ENCODE measurements at places on chromosomes 12 and 14.

- no peak for DNase-seq
Measured at GRCh38 chr12:131249246-131250027, 295.7 kb downstream of the ADGRD1 start.

- DNase-seq: no peak
Measured at GRCh38 chr12:100267603-100268281, 765 bp downstream of the SCYL2 start.

DNA sequence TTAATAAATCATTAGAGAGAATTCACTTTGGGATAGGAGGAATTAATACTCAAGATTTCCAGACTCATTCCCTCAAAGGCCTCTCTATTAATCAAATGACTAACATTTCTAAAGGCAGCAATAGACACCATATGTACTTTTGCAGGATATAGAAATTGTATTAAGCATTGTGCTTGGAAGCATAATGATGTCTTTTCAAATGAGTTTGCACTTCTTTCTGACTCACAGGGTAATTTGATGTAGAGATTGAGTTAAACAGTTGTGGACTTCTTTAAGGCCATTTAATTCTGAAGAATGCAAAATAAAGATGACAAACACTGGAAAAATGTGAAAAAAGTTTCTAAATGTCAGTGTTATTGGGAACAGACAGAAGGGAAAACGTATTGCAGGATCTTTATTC, 63.4 kb upstream of the CSRP2 start:
- DNase-seq: no peak

GRCh38 chr12:44875954-44876543, at the start of gene NELL2:
NELL2 (minus strand) TSS chr12:44876315; CDS start chr12:44875869, 446 bp downstream.
- DNase-seq: no peak

GRCh38 chr12:124730455-124730932, 133.2 kb downstream of the SCARB1 start:
- no peak for DNase-seq

DNA sequence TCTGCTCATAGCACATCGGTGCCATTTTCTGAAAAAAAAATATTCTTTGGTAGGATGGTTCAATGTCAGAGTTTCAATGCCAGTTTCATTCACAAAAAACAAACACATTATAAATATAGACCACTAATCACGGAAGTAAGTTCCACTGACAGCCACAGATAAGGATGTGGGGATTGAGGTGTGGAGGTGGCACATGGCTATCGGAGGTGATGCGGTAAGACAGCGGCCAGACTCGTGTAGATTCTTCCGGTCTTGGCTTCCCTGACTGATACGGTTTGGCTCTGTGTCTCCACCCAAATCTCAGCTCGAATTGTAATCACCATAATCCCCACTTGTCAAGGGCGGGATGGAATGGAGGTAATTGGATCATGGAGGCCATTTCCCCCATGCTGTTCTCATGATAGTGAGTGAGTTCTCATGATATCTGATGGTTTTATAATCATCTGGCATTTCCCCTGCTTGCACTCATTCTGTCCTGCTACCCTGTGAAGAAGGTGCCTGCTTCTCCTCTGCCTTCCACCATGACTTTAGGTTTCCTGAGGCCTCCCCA, 693.4 kb downstream of the VRK1 start:
- DNase-seq: no peak

DNA sequence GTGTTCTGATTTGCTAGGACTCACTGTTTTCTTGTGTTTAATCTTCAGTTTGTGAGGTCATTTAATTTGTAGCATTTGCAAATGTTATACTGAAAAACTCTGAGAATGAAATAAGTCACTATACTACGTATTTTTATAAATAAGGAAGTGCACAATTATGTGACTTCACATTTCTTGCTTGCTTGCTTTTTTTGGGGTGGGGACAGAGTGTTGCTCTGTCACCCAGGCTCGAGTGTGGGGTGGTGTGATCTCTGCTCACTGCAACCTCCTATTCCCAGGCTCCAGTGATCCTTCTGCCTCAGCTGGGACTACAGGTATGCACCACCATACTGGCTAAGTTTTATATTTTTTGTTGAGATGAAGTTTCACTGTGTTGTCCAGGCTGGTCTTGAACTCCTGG, 32.7 kb downstream of the RBM25 start:
- no peak for DNase-seq

GRCh38 chr12:82835217-82835616, 148.5 kb downstream of the TMTC2 start:
- no peak for DNase-seq
